ENCODE measurements at places on chromosomes 7 and 10.

DNA sequence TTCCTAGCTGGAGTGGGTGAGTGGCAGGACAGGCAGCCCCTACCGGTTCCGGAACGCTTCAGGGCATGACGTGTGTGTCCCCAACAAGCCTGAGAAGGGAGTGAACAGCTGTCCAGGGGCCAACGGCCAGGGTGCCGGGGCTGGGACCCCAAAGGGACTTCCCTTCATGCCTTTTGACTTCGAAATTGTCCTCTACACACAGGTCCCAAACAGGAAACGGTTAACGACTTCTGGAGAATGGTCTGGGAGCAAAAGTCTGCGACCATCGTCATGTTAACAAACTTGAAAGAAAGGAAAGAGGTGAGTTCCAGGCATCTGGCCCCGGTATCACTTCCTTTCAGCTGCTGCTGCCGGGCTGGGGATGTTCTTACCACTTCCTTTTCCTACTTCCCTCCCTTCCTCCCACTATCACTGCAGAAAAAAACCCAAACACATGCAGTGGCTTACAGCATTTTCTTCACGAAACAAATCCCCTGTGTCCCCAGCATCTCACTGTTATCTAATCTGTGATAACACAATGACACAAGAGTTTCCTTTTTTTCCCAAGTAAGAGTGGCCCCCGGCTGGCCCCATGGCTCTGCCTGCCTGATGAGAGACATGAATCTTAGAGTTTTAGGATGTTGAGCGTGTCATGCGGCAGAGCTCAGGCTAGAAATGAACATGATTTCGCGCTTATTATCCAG is 63.2 kb downstream of the MKI67 start:
- DNase-seq = no peak

- peak; percentile 63 for DNase-seq
Measured at GRCh38 chr7:138008588-138009349, 6.9 kb upstream of the CREB3L2 start.

- DNase-seq = no peak
Measured at GRCh38 chr7:148939128-148939755, 55.2 kb upstream of the EZH2 start.

DNA sequence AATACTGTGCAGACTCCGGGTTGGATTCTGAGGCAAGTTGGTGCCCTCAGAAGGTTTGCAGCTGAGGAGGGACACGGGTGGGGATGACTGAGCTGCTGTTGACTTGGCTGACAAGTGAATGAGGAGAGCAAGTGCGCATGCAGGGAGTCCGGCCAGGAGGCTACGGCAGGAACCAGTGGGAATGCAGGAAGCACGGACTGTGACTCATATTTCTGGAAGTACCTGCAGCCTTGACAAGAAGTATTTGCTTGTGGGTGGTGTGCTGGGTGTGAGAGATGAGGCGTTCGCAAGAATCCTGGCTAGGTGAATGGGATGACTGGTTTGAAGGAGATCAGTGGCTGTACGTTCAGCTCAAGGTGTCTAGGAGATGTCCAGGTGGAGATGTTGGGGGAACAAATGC is 30.8 kb upstream of the FXYD4 start:
- no peak for DNase-seq

- DNase-seq = no peak
Measured at GRCh38 chr7:33459340-33459751, 330.0 kb downstream of the BBS9 start.

DNA sequence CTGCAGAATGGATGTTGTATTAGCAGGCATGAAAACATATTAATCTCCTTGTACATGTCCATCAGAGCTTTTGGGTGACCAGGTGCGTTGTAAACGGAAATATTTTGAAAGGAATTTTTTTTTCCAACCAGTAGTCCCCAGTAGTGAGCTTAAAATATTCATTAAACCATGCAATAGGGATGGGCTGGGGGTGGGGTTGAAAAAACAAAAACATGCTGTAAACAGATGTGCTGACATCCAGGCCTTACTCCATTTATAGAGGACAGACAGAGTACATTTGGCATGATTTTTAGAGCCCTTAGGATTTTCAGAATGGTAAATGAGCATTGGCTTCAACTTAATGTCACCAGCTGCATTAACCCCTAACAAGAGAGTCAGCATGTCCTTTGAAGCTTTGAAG is 50.2 kb downstream of the PTPN12 start:
- no peak for DNase-seq

GRCh38 chr7:132697003-132697402 is 120.7 kb upstream of the PLXNA4 start:
- DNase-seq = no peak

DNA sequence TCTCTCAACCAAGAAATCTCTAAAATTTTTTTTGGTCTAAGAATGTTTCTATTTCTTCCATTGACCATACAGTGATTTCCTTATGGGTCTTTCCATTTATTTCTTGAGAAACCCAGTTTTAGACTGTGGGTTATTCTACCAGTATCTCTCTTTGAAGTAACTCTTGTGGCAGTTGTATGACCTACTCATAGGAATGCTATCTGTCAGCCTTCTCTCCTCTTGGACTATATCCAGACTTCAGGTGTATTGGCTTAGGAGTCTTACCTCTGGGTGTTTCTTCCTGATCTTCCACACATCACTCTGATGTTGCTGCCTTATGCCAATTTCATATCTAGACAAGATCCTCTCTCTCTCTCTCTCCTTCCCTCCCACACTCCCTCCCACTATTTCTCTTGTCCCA is 178.1 kb downstream of the BMPER start:
- no peak for DNase-seq

GRCh38 chr10:104255311-104255981 is 754 bp downstream of the GSTO1 start:
- DNase-seq = no peak

- DNase-seq = no peak
Measured at GRCh38 chr10:129704786-129705525, 237.9 kb downstream of the MGMT start.

DNA sequence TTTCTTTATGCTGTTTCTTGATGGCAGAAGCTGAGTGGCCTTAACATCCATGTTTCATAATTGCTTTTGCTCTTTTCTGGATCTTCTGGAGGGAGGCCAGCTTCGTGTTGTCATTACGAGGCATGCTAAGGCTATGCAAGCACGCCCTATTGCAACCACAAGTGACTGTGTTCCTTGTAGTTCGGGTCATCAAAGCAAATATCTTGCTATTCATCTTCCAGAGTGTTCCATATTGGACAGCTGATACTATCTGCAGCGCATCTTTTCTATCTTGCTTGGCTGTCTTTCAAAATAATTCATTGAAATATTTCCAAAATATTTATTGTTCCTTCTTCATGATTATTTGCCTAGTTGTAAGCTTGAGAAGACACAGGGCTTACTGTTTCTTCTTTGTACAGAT is 5.0 kb downstream of the EPHB6 start:
- DNase-seq = no peak

DNA sequence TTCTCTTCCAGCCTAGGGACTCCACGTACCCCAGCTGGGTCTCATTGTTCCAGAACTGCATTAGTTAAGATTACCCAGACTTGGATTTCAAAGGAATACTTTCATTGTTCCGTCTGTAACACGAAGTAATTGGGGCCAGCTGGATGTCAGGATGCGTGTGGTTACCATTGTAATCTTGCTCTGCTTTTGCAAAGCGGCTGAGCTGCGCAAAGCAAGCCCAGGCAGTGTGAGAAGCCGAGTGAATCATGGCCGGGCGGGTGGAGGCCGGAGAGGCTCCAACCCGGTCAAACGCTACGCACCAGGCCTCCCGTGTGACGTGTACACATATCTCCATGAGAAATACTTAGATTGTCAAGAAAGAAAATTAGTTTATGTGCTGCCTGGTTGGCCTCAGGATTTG is 21.0 kb downstream of the LRRC17 start:
- no peak for DNase-seq

DNA sequence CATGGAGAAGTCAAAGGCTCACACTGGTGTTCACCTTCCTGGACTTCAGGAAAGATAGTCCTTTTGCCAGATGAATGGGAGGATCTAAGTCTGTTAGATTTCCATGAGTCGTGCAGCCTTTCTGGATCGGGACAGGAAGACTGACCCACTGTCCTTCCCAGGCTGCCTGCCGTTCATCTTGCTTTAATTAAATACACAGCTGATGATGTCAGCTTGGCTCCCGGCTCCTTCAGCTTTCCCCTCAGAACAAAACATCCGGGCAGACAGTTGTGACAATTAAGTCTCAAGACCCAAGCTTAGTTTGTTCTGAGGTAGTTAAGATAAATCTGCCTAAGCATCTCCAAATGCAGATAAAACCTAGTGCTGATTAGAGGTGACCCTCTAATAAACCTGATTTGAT is 58.6 kb downstream of the AUTS2 start:
- DNase-seq = no peak

DNA sequence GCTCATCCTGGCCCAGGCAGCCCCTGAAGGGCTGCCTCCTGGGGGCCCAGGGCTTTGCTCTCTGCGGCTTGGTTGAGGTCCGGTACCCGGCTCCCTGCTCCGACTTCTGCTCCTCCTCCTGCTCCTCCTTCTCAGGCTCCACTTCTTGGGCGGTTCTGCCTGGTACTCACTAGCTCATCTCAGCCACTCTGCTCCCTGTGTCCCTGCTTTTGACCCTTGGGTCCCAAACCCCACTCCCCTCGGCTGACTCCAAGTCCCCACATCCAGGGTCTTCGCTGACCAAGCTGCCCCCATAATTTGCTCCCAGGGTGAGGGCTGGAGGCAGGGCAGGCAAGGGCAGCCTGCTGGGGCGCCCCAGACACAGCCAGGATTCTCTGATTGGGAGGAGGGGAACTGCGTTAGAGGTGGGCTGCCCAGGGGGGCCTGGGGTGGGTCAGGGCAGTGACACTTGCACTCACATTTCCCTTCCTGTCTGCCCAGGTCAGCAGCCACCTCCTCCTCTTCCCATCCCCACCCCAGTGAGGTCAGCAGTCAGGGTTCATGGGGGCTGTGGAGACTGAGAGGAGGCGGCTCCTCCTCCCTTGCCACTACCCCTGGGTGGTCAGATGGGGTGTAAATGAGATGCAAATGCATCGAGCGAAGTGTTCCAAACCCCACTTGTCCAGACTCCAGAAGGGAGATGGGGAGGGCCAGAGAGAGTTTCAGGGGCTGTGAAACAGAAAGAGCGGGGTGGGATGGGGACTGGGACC is 2.2 kb downstream of the SMARCD3 start:
- DNase-seq = no peak

GRCh38 chr10:71549766-71550533 is 153.2 kb downstream of the CDH23 start:
- DNase-seq = no peak

- DNase-seq = no peak
Measured at GRCh38 chr10:11262494-11263345, 245.0 kb downstream of the CELF2 start.

DNA sequence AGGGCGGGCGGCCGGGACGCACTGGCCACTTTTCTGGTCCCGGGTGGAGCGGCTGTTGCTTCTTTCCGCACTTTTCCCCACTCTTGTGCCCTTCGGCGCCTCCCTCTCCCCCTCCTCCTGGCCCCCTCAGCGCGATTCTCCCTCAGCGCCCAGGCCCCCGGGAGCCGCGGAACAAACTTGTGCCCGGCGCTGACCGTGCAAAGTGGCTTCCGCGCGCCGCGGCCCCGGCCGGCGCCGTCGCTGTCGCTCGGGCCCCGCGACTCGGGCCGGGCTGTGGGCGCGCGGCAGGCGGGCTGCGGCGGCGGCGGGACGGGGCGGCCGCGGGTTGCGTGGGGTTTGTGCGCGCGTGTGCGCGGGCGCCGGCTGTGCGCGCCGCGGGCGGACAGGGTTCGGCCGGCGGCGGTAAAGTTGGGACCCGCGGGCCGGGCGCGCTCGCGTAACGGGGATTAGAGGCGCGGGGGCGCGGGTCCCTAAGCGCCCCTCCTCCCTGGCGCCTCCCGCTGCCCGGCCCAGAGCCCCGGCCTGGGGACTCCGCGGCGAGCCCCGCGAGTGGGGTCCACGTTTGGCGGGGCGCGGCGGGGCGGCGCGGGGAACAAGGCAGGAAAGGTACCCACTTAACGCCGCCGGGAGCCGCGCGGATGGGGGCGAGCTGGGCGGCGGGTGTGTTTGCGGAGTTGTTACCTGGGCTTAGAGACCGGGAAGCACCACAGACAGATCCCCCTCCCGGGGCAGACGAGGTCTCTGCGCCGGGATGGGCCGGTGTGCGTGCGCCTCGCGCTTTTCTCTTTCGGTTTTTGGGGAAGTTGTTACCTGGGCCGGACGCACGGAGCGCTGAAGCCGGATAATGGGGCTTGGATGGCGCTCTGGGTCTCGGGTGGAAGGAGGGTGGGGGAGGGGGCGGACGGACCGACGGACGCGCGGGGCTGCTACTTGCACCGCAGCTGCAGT is 860 bp downstream of the ZEB1 start:
- DNase-seq = peak; percentile 63

GRCh38 chr7:137820677-137821420 is 25.9 kb downstream of the DGKI start:
- no peak for DNase-seq

DNA sequence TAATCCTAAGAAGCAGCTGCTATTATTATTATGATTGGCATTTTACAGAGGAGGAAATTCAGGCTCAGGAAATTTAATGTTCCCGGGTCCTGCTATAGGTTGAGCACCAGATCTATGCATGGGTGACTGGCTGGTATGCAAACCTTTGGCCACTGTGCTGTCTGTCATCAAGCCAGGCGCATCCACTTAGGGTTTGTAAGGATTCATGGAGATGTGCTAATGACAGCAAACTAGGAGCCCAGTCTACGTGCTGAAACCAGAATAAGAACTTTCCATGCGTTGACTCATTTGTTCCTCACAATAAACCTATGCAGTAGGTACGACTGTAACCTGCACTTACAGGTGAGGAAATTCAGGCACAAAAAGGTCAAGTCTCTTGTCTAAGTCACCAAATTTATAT is 64.5 kb upstream of the ZMIZ1 start:
- DNase-seq = no peak

DNA sequence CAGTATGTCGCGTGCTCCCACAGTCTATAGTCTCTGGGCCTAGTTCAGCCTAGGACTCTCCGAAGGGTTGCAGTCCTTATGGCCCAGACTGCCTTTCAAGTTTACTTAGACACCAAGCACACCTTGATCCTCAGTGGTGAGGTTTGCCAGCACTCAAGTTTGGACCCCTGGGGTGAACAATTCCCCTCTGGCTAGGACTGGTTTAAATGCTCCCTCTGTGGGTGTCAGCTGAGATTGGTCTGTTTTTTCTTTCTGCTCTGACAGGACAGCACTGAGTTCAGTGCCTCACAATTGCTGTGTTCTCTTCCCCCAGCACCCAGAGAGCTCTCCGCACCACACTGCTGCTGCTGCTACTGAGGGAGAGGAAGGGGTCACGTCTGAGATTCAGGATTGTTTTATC is 31.9 kb upstream of the AGR3 start:
- no peak for DNase-seq

DNA sequence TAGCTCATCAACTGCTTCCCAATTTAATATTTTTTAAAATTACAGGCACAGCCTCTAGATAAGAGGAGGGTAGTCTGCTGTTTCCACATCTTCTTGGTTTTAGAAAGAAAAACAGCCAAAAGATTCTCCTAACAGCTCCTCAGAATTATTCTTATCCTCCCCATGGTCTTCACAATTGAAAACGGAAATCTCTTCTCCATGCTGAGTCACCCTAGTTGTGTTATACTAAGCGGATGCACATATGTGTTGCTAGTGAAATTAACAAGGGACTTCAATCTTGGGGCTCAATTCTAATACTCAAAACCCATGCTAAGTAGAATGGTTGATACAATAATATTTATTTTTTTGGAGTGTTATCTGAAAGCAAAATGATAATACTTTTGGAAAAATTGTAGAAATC is 71.9 kb upstream of the NPY start:
- no peak for DNase-seq

- DNase-seq = no peak
Measured at GRCh38 chr7:122550545-122550944, 148.4 kb downstream of the RNF133 start.

All from naive thymus-derived CD4-positive, alpha-beta T cell (primary cell).